ENCODE measurements at places on chromosomes 5 and 9.

- no peak for DNase-seq
These were observed 17.8 kb downstream of the PTBP3 start for GRCh38 chr9:112315331-112316257.

DNA sequence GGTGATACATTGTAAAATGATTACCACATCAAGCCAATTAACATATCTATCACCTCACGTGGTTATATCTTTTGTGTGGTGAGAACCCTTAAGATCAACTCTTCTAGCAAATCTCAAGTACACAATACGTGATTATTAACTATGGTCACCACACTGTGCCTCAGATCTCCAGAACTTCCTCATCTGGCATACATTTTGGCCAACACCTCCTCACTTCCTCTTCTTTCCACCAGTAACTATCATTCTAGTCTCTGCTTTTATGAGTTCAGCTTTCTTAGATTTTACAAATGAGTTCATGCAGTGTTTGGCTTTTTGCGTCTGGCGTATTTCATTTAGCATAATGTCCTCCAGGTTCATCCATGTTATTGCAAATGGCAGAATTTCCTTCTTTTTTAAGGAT lies 35.8 kb downstream of the PRKACG start:
- DNase-seq, result no peak

- DNase-seq, result no peak
These were observed 33.8 kb upstream of the COL15A1 start for GRCh38 chr9:98909935-98910334.

- DNase-seq, result no peak
These were observed 764.3 kb downstream of the MTRR start for GRCh38 chr5:8633259-8633658.

DNA sequence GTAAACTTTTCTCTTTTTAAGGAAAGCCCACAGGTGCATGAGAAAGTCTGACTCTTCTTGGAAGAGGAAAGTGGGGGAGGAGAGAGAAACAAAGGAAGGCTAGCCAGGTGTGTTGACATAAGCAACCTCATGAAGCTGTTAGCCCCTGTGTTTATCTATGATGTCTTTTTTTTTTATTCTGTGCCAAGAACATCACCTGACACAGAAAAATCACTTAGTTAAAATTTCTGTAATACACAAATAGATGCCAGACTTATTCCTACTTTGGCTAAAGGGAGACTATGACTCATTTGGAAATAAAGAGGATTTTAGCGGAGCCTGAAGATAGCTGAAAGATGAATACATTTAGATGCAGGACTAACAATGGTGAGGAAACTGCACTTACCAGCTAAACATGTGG lies 58.3 kb downstream of the BAAT start:
- no peak for DNase-seq

DNA sequence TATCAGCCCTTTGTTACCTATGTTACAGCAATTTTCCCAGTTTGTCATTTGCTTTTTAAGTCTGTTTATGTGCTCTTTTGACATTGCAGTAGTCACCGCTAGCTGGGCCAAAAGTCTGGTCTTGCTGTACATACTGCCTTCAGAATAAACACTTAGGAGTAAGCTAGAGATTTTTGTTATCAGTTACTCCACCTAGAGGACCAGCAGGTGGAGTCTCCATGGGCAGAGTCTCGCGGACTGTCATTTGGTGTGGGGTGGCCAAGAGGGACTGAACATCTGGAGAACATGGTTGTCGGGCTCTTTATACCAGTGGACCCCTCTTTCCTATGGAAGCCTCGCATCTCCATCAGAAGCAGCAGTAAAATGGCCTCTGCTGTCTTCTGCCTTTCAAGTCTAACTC lies 10.8 kb upstream of the MGAT1 start:
- no peak for DNase-seq

- DNase-seq, result no peak
These were observed 69.6 kb upstream of the FSTL4 start for GRCh38 chr5:133681896-133682295.

- DNase-seq, result no peak
These were observed 600.2 kb upstream of the TLE4 start for GRCh38 chr9:78971540-78971939.

DNA sequence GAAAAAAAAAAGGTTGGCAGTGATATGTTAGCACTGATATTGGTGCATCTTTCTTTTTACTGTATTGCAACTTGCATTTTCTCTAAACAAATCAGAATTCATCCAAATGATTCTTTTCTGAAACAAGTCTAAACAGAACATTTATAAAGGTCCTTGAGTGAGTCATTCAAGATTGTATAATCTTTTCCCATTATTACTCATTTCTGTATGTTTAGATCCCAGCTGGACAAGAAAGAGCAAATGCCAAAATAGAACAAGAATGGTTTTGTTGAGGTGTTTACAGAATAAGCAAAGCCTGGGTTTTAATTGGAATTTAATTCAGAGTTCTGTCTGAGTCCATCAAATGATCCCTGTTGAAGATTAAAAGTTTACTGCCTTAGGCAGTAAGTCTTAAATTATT lies 112.3 kb downstream of the VCAN start:
- no peak for DNase-seq

- DNase-seq, result no peak
These were observed 105.3 kb downstream of the TRIM36 start for GRCh38 chr5:115064380-115064779.

DNA sequence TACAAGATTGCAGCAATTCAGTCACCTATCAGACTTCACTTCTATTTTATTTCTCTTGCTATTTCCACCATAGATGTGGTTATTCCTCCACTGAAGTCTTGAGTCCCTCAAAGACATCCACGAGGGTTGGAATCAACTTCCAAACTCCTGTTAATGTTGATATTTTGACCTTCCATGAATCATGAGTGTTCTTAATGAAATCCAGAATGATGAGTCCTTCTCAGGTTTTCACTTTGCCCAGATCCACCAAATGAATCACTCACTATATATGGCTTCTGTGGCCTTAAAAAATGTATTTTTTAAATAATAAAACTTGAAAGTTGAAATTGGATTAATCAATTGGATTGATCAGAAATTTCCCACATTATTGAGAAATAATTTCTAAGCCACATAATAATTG lies 1821.0 kb downstream of the EFNA5 start:
- DNase-seq, result no peak

- DNase-seq, result no peak
These were observed 15.8 kb upstream of the HACD4 start for GRCh38 chr9:21047281-21047691.

- DNase-seq, result no peak
These were observed 56.8 kb downstream of the MTREX start for GRCh38 chr5:55364537-55365055.

GRCh38 chr9:35071814-35072460 lies 488 bp downstream of the VCP start:
- peak; percentile 61 for DNase-seq

- no peak for DNase-seq
These were observed 438.0 kb upstream of the MPDZ start for GRCh38 chr9:13717322-13718054.

DNA sequence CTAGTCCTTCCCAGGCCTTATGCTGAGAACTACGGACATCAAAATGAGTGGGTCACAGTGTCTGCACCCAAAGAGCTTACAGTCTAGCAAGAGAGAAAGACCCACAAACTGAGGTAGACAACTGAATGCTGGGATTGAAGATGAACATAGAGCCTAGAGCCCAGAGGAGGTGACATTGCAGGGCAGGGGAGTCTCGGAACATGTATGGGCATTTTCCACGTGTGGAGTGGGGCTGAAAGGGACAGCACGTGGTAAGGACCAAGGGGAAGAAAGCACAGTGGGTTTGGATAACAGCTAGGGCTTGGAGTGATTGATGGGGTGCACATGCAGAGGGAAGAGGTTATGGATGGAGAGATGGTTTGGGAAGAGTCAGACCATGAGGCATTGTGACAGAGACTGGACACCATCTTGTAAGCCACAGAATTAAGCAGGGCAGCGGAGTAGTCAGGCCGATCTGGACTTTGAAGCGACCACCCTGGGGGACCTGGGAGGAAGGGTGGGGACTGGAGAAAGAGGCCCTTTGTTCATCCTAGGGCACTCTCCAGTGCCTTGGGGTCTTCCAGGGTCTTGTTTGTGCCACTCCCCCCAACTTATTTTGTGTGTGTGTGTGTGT lies 47.5 kb upstream of the SH3PXD2B start:
- DNase-seq, result no peak

DNA sequence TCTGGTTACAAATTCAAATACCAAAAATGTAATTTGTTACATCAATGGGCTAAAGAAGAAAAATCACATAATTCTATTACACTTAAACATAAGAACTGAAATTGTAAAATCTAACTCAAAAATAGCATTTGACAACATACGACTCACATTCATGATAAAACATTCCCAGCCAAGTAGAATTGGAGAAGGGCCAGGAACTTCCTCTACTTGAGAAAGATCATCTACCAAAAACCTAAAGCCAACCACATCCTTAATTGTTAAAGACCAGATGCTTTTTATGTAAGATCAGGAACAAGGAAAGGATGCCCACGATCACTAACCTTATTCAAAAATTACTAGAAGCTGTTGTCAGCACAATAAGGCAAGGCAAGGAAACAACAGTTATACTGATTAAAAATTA lies 1819.8 kb upstream of the C9orf72 start:
- no peak for DNase-seq

DNA sequence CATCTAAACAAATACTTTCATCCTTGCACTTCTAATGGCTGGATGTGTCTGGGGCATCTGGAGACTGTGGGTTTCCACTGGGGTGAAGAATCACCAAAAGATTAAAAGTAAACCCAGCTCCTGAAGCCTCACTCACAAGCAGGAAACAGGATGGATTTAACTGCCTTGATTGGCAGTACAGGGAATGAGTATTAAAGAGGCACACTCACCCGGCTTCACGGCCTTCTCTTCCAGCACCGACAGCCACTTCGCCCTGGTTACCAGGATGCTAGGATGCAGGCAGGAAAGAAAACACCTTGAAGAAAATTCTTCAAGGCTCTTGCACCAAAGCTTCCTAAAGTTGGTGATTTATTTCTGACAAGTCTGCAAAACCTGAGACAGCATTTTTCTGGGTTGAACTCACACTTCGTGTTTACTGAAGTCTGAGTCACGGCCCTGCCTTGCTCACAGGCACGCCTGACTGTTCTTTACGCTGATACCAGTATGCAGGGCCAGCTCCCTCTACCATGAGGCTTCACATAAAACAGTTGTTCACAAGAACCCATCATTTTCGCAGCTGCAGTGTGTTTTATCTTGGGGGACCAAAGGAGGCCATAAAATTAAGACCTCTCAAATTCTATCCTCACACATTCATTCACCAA lies 56.5 kb upstream of the ZNF354A start:
- DNase-seq, result no peak

DNA sequence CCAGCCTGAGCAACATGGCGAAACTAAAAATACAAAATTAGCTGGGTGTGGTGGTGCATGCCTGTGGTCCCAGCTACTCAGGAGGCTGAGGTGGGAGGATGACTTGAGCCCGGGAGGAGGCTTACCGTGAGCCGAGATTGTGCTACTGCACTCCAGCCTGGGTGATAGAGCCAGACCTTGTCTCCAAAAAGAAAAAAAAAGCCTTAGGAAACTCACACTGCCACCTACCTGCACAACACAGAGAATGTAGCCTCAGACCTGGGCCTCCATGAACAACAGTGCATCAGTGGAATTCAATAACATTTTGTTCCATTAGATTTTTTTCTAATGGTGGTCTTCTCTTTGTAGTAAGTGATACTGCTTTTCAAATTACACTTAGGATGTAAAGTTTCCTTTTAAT lies 63.8 kb upstream of the RARS1 start:
- DNase-seq, result no peak

DNA sequence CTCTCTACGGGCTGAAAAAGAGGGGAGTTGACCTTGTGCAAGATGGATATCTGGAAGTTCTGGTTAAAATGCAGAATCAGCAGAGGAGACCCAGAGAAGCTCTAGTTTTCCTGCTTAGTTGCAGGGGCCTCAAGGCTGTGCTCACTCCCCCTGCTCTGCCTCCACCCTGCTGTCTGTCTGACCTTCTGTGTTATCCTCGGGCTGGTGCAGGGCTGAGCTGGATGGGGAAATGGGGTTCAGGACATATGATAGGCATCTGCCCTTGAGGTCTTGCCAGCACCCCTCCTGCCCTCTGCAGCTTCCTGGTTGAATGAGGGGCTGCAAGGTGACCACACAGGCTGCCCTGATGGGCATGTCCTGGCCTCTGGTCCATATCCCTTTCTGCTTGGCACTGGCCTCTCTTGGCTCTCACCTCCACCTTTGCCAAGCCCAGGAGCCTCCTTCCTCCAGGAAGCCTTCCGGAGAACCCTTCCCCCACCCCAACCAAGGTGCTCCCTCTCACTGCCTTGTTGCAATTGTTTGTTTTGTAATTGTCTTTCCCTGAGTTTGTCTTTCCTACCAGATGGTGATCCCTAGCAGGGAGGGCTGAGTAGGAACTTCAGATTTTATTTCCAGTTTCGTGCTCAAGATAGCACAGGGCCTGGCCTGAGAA lies 1.3 kb downstream of the TMEM268 start:
- no peak for DNase-seq

- DNase-seq, result no peak
These were observed 26.2 kb upstream of the SNX18 start for GRCh38 chr5:54491326-54491725.

DNA sequence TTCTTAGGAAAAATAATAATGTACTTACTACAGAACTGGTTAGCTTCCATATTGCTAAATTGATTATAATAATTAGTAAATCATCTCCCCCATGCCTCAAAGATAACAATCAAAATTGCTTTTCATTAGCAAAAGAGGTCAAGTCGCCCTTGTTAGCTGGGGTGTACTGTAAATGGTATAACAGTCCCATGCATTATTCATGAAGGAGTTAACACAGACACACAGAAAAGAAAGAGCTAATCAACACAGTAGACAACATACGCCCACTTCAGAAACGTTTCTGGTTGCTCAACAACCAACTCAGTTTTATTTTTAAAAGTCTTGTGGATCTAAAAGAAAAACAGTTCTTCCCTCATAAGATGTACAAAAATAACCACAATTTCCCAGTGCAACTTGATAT lies 100.2 kb downstream of the MPDZ start:
- no peak for DNase-seq

GRCh38 chr5:125834438-125835115 lies 588.6 kb upstream of the GRAMD2B start:
- DNase-seq, result no peak

- DNase-seq, result no peak
These were observed 29.3 kb downstream of the PPIC start for GRCh38 chr5:123007182-123007581.

GRCh38 chr5:174242573-174242972 lies 197.1 kb downstream of the NSG2 start:
- no peak for DNase-seq

DNA sequence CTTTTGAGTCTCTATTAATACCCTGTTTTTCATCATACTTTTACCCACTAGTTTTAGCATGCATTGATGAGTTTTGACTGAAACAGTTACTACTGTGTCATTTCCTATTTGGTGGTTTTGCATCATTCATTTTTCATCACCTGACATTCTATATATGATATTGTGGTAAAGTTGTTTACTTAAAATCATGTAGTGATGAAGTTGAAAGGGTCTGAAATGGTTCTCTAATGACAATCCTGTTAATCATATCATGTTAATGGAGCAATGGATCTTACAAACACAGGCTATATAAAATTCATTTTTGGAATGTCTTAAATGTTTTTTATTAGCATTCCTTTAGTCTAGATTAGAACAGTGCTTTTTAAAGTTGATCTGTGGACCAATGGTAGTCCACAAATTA lies 84.1 kb downstream of the ERBIN start:
- no peak for DNase-seq

- no peak for DNase-seq
These were observed 68.1 kb downstream of the MAMDC2 start for GRCh38 chr9:70111641-70112236.

Data from activated T-helper 9 cell treated with anti-CD3 and anti-CD28 coated beads, Interleukin-2, amount 50 U/mL, for 16 hours (primary cell).